ENCODE measurements at places on chromosomes 4 and X.

DNA sequence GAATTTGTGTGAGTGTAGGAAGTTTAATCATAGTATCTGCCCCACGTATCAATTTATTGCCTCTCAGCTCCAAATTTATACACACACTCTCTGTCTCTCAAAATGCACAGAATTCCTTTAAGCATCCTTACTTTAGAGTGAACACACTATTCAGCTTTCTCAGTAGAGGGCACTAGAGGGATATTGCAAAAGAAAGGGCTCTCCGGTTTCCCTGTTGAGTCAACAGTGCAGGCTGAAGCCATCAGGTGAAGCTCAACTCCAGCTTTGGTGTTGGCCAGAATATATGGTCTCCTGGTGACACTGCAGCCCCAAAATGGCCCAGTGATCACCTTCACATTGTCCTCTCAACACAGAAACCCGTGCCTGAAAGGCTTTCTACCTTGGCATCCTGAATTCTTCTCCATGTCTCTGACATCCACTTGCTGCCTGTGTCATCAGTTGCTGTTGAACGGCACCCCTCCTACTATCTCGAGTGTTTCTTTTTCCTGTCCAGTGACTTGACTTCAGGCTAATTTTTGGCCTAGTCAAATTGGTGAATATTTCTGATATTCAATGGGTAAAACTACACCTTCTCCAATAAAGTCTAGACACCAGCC lies 670.5 kb downstream of the GABRG1 start:
- DNase-seq = no peak

DNA sequence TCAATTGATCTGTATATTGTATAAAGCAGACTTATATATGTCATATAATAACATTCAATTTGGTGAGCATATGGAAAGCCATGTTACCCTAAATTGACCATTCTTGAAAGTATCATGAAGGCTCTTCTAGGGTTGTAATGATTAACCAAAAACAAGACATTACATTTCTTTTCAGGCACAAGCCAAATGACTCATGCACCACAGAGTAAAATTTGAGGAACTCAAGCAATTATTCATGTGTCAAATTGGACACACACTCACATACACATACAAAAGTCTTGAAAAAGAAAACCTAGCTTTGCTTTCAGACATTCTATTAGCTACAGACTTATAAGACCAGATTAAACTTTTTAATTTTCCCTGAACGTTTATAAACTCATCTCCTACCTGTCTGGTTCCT lies 146.5 kb upstream of the PCDH18 start:
- no peak for DNase-seq

GRCh38 chr4:7351014-7351413 lies 83.7 kb downstream of the PSAPL1 start:
- no peak for DNase-seq

GRCh38 chr4:111480510-111480909 lies 664.7 kb upstream of the FAM241A start:
- no peak for DNase-seq

DNA sequence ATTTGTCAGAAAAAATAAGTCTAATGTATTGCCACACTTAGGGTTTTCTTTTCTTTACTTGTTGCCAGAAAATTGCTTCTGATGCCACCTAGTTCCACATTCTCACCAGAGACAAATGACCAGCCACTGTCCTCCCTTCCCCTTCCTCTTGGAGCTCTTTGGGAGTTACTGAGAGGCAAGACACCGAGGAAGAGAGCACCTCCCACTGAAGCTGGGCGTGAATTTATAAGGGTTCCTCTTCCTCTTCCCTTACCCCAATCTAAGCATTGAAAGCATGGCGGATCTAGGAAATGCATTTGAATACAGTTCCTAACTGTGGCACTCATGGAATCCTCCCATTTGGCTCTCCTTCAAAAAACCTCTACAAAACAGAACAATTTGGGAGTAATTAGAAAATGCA lies 30.0 kb downstream of the ANXA3 start:
- no peak for DNase-seq

- DNase-seq = no peak
Observed at GRCh38 chr4:69147334-69147733, 51.1 kb downstream of the UGT2B7 start.

DNA sequence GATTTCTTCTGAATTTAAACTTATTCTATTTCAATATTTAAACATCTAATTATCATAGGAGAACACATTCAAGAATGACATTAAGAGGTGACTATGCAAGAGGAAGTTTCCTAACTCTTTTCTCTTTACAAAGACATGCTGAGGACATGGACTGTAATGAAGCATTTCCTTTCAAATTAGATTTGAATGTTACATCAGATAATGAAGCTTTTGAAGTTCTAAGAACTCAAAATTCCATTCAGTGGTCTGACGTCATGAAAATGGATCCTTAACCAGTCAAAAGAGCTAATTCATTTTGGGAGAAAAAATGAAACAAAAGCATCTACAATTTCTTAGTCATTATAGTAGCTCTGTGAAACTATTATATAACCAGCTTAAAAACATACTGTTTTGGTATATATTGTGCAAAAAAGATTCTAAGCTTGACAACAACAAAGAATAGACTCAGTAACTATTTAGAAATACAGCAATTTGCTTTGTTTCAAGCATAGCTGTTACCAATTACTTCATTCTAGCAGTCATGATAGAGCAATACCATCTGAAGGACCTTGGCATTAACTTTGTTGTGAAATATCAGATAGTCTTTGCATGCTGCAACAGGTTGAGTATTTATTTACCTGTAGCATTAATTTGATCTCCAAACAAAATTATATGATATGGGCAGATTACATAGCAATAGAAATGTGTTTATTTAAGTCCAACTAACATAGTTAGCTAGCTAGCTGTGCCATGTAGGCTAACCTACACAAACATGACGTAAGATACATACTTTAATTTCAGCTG lies 13.7 kb upstream of the DTHD1 start:
- DNase-seq = no peak

DNA sequence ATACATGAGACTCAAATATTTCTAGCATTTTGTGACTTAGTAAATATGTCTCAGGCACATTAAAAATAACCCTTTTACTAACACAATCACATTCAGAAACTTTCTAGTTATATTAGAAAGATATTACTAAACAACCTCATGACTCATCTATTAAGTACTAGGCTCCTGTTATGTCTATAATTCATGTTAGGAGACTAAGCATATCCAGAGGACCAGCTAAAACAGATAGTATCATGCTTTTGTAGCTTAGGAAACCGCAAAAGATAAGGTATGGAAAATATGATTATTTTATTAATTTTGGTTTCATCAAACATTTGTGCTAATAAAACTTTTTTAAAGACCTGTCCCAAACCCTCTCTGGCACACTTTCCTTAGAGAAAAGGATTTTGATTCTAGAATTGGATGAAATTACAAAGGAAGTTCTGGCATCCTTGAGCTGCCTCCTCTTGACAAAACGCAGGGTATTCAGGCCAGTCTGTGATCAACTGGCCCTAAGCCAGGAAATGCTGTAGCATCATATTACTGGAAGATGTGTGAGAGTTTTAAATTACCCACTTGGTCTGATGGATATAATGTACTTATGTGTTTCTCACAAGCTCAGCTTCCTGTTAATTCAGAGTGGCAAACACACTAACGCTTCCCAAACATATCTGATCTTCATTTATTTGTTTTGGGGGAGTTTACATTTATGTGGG lies 60.4 kb downstream of the NRK start:
- DNase-seq = no peak

GRCh38 chr4:82450966-82451755 lies 20.8 kb downstream of the ENOPH1 start:
- DNase-seq = peak; percentile 17

DNA sequence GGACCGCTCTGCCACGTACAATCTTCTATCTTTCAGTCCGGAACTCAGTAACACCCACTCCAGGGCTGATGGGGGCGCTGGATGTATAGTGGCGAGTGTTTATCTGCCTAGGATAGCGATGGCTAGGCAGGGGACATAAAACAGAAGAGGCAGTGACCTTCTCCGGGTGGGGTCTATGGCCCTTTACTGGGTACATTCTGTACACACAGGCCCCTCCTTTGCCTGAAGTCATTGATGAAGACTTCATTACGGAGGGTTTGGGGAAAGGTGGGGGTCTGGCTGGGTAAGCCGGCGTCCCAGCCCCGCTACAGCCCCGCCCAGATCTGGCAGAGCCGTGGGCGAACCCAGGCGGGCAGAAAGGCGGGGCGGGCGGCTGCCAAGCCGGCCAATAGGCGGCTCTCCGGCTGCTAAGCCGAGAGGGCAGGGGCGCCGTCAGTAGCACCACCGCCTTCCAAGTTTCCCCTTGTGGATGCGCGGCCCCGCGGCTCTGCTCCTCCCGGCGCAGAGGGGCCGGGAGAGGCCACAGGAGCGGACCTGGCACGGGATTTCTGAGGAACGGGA lies at the start of gene CHST7:
Gene CHST7 (plus strand): TSS at position 435 of the 561 bp plus-strand sequence. CDS start 167 bp downstream, outside the sequence.
- DNase-seq = no peak

GRCh38 chr4:25702848-25703247 lies 47.2 kb downstream of the SLC34A2 start:
- DNase-seq = peak; percentile 88

- DNase-seq = no peak
Observed at GRCh38 chr4:7828011-7828720, 111.5 kb downstream of the AFAP1 start.

DNA sequence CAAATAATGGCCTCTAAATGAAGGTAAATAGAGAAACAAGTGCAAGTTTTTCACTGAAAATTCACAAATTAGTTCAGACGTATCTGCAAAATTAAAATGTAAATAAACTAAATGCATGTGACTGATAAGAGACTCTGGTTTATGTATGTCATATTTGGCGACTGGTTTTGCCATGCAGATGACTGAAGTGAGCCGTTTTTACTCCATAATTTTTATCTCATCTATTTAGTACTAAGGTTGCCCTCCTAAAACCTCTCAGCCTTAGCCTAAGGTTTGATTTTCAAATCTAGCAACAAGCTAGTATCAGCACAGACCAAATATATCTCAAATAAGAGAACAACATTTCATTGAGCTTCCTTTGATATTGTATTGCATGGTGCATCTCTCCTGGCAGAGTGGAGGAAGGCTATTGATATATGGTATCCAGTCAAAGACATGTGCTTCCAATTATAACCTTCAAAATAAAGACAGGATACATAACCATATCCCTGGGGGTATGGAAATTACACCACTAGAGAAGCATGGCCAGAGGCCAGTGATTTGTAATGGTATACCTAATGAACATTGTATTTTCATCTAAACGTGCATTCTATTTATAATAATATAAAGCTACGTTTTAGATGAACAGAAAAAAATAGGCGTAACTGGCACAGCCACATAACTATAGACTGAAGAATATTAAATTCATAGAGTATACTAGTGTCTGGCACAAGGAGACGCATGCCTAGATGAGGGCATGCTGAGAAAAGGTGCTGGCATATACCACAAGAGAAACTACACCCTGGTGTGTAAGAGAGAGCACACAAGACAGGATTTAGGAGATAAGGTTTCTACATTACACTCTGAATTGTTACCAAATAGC lies 392.6 kb upstream of the INTU start:
- no peak for DNase-seq

DNA sequence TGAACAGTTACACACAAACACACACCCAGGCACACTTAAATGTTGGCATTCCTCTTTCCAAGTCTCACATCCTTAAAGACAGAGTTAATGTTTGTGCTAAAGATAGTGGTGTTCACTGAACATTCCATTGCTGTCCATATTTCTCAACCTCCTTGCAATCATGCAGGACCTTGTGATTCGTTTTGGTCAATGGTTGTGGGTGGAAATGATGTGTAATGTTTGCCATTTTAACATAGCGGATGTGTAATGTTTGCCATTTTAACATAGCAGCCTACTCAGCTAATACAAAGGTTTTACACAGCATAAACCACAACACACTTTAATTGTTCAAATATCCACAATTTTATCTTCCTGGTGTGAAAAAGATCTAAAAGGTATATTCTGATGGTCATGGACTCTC lies 93.9 kb downstream of the CEP44 start:
- DNase-seq = no peak

DNA sequence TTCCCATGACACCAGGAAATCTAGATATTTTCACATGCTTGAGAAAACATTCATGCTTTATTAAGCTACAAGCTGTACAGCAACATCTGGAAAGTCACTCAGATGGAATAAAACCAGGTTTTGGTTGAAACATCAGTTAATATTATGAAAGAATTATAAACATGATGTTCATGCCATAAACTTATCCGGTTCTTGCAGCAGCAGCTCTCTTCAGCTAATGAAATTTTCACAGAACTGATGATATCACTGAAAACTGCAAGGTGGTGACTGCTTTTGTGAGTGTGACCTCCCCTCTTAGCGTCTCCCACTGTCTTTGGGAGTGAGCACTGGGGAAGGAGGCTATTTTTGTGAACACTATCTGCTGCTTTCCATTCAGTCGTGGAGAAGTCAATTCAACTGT lies 56.9 kb downstream of the ARHGAP10 start:
- DNase-seq = no peak

GRCh38 chr4:15428611-15429010 lies 778 bp downstream of the C1QTNF7 start:
- no peak for DNase-seq

- DNase-seq = no peak
Observed at GRCh38 chr4:86291180-86291579, 68.7 kb downstream of the MAPK10 start.

DNA sequence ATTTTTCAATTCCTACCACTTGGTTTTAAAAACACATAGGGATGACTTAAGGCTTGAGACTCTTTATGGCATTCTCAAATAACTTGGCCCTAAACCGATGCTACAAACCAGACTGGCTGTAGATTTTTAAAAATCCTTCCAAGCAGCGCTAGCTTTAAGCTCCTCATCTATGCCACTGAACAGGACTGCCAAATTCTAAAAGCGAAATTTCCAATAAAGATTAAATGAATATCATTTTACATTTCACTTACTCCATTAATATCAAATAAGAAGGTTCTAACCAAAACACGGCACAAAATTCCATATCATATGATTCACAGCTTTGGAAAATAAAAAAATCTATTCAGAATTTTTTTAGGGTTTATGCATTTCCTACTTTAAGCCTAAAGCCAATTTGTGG lies 134.2 kb downstream of the FANCB start:
- DNase-seq = no peak

- no peak for DNase-seq
Observed at GRCh38 chr4:99657798-99658197, at the start of gene C4orf54. C4orf54 (minus strand) TSS chr4:99657828; CDS start chr4:99654648, 3,180 bp downstream.

Measured in spinal cord (tissue), 10 donors.